ENCODE measurements at places on chromosomes 7 and 10.

GRCh38 chr10:53314876-53315275 lies 542.3 kb upstream of the MBL2 start:
- no peak for DNase-seq

DNA sequence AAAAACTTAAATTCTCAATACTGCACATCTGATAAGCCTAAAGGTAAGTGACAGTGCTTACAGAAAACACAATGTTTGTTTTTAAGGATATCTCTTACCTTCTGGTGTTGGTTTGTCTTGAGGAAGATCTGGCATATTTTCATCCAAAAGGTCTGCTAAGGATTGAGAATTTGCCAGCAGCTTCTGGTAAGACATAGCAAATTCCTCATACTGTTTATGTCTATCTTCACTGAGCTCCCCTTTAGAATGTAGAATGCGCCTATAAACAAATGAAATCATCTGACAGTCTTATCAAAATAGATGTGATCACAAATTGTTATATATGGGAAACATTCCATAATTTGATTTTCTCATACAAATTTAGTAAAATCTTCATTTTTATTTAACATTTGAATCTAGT lies 28.7 kb downstream of the UPF2 start:
- DNase-seq: no peak

DNA sequence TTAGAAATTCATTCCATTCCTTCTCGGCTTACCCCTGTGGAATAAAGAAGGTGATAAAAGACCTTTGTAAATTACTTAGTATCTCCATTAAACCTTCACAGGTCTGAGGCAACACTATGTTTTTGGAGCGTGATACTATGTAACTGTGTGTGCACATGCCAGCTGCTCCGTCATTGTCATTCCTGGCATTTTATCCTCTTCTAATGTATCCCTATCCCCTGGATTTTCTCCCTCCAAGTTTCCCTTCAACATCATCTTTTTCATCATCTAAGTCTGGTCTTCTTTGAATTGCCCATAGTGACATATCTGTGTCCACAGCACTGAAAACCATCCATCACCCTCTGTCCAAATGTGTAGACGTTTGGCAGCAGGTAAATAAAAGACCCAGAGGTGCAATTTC lies 125.7 kb downstream of the TEX36 start:
- no peak for DNase-seq

DNA sequence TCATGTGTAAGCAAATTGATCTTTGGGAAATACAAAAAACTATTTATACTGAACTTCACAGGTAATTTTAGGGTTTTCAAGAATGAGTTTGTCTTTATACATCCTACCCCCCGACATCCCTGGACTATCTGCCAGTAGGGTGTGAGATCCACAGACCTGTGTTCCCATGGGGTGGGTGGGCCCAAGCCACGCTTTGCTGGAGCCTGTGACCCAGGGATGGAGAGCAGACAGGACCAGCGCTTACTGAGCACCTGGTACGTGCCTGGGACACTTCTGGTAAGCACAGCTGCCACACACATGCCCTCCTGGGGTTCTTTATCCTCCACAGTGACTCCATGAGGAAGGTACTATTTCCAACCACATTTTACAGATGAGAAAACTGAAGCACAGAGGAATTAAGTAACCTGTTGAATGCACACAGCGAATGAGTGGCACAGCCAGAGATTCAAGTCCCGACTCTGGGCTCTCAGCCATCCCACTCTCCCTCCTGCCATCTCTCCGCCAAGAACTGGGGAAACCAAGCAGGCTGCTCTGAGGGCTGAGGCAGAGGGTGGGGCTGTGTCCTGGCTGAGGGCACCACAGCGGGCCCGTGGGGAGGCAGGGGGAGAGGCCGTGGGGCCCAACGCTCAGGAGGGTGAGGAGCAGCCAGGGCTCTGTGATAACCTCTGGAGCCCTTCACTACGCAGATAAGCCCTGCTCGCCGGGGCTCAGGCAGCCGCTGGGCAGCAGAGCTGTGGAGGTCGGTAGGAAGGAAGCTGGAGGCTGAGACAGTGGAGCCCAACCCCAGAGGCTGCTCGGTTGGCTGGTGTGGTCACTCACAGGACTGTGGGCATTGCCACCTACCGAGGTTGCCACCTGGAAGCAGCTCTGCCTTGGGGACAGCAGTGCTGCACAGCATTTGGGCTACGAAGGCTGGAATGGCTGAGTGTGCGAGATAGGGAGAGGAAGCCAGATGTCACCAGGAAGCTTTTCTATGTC lies 124.2 kb downstream of the ARHGAP22 start:
- DNase-seq: no peak

GRCh38 chr7:139811066-139811465 lies 18.0 kb upstream of the TBXAS1 start:
- no peak for DNase-seq

- peak; percentile 17 for DNase-seq
These were observed 37.8 kb downstream of the AOAH start for GRCh38 chr7:36686499-36686898.

DNA sequence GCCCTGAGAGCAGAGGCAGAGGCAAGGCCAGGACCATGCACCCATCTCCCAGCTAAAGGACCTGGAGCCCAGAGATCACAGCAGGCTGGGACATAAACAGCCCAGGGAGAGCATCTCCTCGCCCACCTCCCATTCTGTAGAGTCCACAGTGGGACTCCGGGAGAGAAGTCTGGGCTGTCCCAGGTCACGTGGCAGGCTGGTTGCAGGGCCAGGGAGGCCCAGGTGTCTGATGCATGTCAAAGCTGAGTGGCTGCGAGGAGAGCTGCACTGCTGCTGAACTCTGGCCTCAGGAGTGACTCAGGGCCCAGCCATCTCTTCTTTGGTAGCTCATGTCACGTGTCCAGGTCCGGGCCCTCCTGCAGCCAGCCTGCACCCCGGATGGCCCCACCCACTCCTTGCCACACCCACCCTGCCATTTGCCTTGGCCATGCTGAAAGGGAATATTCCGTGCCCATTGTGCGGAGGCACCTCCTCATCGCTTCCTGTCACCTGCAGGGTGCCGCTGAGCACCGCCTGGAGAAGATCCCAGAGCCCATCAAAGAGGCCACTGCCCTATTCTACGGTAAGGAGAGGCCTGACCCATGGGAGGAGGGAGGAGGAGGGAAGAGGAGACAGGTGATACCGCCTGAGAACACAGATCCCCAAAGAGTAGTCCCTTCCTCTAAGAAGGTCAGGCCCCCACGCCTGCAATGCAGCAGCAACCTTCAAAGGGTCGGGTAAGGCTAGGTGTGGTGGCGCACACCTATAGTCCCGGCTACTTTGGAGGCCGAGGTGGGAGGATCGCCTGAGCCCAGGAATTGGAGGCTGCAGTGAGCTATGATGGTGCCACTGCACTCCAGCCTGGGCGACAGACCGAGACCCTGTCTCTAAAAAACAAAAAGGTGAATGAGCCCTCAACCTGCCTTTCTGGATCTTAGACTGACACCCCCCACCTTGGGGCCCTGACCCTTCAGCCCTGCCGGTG lies 12.6 kb upstream of the SH2B2 start:
- no peak for DNase-seq

GRCh38 chr7:97419898-97420297 lies 302.4 kb downstream of the SDHAF3 start:
- no peak for DNase-seq

GRCh38 chr7:43565786-43566185 lies 17.1 kb upstream of the STK17A start:
- no peak for DNase-seq

DNA sequence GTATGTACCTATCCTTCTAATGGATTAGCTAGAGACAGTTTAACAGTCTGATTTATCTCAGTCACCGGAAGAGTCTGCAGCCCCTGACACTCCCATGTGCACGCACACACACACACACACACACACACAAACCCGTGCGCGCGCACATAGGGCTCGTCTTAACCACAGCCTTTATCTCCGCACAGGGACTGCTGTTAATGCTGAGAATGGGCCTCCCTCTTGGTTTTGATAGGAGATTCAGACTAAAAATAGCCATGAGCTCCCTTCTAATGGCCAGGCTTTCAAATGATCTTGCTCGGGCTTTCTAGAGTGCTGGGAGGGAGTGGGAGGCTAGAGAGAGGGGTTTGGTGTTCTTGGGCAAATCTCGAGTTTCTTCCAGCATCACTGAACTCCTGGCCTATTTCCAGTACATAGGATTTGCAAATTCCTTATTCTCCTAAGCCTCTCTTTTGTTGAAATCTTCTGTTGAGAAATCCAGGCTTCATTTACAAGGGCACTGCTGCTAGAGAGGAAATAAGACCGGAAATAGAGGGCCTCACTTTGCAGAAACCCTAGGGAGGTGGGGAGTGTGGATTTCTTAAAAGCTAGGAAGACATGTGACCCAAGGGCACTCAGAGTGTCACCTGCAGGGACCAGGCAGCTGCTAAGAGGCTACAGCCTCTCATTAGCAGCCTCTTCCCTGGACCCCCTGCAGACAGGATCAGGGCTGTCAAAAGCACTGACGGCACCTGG lies 2.4 kb downstream of the TMEM72 start:
- no peak for DNase-seq

- no peak for DNase-seq
These were observed 89.8 kb upstream of the ANLN start for GRCh38 chr7:36299823-36300341.

- peak; percentile 9 for DNase-seq
These were observed 6.7 kb upstream of the SMNDC1 start for GRCh38 chr10:110311357-110311949.

DNA sequence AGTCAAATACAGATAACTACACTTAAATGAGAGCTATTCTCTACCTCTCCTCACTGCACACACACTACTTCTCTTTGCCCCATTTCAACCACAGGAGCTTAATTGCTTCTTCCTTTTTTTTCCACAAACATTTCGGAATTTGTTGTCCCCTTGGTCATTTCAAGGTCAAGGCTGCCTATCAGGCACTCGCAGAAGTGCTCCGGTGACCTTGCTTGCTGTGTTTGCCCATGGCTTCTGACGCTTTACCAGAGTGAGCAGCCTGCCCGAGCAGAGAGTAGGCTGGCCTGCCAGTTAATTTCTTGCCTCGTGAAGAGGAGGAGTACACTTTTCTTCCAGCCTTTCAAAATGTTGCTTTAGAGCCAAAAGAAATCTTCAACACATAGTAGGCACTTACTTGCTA lies 297.1 kb upstream of the LRGUK start:
- no peak for DNase-seq

DNA sequence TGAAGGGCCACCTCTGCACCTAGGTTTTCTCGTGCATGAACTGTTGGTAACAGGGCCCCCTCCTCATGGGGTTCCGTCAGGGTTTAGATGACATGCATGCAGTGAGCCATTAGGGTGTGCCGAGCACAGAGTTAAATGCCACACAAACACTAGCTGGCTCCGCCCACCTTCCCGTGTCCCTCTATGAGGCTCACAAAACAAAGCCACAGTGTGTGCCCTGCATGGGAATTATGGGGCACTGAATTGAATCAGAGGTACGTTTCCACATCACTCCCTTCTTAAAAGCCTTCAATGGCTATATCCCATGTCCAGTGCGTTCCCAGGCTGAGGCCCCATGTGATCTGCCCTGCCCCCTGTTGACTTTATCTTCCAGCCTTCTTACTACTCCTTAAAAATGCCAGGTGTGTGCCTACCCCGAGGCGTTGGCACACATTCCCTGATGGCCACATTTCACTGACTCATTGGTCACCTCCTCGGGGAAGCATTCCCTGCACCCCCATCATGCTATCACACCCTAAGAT lies 35.7 kb downstream of the GSDME start:
- DNase-seq: no peak

- no peak for DNase-seq
These were observed 10.0 kb downstream of the CYP3A43 start for GRCh38 chr7:99837649-99838361.

GRCh38 chr7:95476072-95476847 lies 9.5 kb upstream of the ASB4 start:
- no peak for DNase-seq

DNA sequence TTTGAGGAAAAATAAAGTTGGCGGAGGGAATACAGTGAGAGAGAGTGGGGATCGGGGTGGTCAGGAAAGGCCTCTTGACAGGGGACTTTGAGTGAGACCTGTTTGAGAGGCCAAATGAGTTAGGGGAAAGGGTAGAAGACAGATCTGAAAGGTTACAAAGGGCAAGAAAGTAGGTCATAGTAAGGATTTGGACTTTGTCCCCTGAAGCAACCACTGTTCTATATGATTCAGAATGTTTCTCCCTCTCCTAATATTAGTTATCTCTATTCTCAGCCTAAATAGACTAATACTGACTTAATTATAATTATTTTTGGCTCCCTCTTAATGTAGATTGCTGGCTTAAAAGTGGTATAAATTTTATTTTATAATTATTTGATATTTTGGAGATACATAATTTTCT lies 88.0 kb downstream of the CTNNA3 start:
- DNase-seq: no peak

GRCh38 chr7:158372400-158373342 lies 215.0 kb downstream of the PTPRN2 start:
- no peak for DNase-seq

DNA sequence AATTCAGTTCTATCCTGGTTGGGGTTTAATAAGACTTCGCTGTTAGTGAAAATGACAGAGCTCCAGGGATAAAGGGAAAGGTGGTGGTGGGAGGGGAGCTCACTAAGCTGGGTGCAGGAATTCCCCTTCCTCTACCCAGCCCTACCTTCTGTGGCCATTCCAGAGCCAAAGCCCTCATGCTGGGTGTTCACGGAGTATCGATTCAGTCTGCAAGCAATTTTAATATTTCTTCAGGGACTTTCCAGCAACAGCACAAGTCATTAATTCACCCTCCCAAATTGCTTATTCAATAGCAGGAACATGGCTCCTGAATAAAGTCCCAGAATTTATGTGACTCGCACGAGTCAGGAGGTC lies 22.0 kb downstream of the PAX2 start:
- no peak for DNase-seq

- DNase-seq: no peak
These were observed 47.9 kb upstream of the STK17A start for GRCh38 chr7:43535031-43535451.

- no peak for DNase-seq
These were observed 52.8 kb downstream of the LMBR1 start for GRCh38 chr7:156840134-156840533.

- no peak for DNase-seq
These were observed 52.9 kb upstream of the GNA12 start for GRCh38 chr7:2897023-2897422.

- DNase-seq: no peak
These were observed 67.0 kb upstream of the INPP5A start for GRCh38 chr10:132470410-132471124.

GRCh38 chr7:43485580-43485979 lies 97.3 kb upstream of the STK17A start:
- DNase-seq: no peak

GRCh38 chr7:84154991-84155781 lies 39.4 kb downstream of the SEMA3A start:
- DNase-seq: no peak

GRCh38 chr7:4851459-4852422 lies 10.1 kb downstream of the PAPOLB start:
- DNase-seq: no peak

GRCh38 chr10:69007260-69007659 lies 18.7 kb downstream of the KIFBP start:
- DNase-seq: no peak

DNA sequence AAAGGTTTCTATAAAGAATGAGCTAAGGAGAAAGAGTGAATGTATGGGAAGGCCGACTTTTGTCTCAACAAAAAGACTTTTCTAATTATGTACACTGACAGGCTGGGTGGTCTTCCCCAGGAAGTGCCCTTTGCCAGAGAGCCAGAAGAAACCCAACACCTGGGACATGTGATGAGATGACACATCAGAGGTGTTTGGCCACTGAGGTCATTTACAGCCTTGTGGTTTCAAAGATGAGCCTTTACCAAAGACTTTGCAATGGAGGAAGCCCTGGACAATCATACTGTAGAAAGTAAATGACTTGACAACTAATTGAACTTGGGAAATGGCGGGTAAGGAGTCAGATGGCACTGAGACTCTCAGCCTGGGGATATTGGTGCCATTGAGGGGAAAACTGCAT lies 3.4 kb upstream of the NRG3 start:
- DNase-seq: no peak

All from activated T-helper 9 cell treated with anti-CD3 and anti-CD28 coated beads, Interleukin-2, amount 50 U/mL, for 16 hours (primary cell).